Stimulated activated CD4-positive, alpha-beta T cell treated with anti-CD3 and anti-CD28 coated beads, Interleukin-15, amount 100 ng/mL, for 1 hour (primary cell): ENCODE measurements at places on chromosomes 2 and 18.

DNA sequence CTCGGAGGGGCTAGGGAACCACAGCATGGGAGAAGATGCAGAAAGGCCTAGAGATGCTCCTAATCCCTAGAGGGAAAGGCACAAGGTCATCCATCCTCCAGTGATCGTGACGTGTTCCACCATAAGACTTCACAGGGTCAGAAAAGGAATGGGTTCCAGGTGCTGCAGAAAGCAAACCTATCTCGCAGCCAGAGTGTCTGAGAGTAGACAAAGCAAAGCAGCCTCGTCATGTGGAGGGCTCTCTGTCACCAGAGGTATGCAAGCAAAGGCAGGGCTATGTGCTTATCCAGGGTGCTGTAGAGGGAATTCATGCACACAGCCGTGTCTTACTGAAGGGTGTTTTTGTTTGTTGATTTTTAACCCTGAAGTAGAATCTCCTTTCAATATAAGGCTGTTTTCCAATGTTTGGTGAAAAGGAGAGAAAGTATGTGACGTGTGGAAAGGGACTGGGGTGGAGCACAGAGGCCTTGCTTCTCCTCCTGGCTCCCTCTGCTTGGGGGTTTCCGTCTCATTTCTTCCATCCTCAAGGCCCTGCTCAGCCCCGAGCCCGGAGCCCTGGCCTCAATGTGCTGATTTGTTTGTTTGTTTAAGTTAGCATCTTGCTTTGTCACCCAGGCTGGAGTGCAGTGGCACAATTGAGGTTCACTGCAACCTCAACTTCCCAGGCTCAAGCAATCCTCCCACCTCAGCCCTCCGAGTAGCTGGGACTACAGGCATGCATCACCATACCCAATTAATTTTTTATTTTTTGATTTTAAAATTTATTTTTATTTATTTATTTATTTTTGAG lies 3.0 kb downstream of the GPR55 start:
- no peak for DNase-seq

GRCh38 chr2:150153646-150154307 lies 333.7 kb downstream of the RND3 start:
- no peak for DNase-seq

GRCh38 chr2:188318161-188318749 lies 26.6 kb downstream of the GULP1 start:
- no peak for DNase-seq

DNA sequence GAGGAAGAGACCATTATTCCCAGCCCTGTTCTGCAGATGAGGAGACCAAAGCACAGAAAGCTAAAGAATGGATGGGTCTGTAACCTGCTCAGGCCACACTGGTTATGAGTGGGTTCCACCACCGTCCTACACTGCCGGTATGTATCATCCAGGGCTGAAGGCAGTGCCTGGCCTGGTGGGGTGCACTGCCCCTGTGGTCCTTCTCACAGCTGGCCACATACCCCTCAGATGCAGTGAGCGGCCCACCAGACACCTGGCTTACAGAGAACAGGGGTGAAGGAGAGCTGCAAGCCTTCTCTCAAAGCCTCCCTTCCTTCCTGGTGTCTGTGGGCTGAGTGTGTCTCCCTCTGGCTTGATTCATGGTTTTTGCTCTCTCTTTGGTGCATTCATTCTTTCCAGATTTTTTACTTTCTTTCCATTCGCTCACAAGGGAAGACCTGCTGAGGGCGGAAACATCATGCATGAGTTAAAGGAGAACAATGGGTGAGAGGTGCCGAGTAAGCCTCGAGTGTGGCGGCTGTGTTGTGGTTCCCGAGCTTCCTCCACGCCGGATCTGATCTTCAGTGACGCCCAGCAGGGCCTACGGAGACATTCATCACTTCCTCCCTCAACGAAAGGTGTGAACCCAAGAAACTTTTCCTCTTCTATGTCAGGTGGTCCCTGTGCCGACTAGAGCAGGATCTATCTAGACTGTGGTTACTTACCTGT lies 62.1 kb upstream of the REL start:
- peak; percentile 67 for DNase-seq

DNA sequence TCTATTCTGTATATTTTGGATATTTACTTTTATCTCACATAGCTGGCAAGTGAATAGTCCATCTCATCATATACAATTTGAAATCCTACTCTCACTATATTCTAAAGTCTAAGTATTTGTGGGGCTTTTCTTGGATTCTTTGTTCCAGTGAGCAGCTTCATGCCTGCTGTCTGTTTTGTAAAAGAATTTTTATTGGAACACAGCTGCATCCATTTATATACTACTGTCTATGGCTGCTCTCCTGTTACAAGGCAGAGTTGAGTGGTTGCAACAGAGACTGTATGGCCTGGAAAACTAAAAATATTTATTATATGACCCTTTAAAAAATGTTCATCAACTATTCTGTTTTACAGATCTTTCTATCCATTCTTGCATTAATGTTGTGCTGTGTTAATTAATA lies 193.3 kb upstream of the KLHL14 start:
- no peak for DNase-seq

DNA sequence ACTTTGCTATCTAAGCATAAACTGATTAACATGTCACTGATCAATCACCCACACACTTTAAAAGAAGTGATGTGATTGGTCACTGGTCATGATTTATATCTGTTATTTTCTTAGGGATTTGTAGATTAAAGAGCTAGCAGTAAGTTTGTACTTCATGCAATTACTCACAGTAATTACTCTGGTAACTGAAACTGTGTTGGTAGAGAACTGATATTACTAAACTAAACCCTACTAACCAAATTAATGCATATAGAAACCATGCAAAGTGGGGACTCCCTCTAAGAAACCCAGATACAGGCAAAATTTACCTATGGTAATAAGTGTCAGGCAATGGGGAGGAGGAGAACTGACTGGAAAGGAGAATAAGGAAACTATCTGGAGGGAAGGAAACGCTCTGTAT lies 44.8 kb upstream of the C2orf15 start:
- DNase-seq, result no peak

GRCh38 chr2:208254118-208254870 lies 577 bp downstream of the IDH1 start:
- DNase-seq, result peak; percentile 56
